ENCODE measurements at places on chromosomes 5 and 9.
A peak's percentile ranks its signal among the peaks of the same experiment; 100 is the strongest.

DNA sequence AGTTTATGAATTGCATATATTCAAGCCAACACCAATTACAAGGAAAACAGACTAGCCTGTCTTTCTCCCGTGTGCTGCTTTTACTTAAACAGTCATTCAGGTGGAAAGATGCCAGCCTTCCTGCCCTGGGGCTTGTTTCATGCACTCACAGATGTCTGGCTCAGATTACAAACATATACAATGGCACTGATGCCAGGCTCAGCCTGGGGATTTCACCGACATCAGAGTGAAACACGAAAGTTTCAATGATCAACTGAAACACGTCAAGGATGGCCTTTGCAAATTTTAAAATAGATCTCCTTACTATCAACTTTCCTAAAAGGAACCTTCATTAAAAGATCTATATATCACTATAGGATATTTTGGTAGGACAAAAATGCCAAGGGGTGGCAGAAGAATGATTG, 1576.5 kb downstream of the EFNA5 start:
- peak; percentile 11 for DNase-seq

DNA sequence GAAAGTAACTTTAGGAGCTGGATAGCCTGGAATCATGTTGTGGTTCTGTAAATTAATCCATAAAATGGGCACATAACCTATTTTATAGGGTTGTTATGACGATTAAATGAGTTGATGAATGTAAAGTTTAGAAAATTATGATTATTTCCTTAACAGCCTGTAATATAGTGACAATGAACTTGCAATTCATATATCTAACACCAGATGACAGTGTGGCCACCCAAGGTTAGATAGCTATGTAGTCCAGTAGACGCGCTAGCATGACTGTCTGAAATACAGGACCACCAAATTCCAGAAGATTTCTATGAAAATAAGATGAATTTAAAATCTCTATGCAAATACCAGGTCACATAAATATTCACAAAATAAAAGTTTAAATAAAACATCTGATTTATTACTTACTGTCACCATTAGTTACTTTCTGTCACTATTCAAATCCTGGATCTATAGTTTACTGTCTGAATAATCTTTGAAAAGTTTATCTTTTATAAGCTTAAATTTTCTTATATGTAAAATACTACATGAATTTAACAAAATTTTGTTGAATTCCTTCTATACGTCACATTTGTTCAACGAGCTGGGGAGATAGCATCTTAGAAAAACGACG, 26.1 kb upstream of the MACIR start:
- DNase-seq = no peak

DNA sequence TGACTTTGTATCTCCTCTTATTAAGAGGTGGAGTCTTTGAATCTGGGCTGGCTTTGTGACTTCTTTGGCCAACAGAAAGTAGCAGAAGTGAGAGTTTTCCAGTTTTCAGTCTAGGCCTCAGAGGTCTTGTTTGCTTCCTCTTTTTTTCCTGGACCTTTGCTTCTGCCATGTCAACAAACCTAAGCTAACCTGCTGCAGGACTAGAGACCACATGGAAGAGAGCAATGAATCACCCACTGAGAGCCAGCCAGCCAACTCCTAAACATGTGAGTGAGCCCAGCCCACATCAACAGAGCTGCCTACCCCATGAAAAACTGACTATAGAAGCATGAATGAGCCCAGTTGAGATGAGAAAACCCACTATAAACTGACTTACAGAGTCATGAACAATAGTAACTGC, 29.9 kb downstream of the MRPL22 start:
- DNase-seq = no peak

DNA sequence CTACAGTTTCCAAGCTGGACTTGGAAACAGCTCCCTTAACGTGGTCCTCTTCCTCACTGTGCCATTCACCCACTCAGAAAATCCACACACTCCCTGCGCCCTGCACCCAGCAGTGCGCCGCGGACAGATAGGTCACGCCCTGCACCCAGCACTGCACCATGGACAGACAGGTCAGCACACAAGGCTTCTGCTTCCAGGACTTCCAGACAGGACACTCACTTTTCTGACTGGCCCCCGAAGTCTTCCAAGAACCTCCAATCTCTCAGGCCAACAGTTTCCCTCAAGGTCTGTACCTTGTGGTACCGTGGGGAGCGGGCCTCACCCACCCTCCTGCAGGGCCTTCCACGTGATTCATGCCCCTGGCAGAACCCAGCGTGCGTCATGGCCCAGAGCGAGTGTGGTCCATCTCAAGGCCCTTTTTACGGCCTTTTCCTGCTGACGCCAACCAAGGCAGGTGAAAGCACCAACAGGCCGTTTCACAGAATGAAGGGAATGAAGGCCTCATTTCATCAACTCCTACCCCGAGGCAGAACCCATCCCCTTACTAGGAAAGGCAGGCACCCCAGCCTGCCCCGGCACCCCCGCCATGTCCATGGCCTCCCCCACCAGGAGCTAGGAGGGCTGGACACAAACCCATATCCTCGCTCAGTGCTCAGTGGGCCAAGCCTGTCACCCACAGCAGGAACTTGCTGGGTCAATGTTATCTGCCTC, 17.3 kb downstream of the VAV2 start:
- DNase-seq = no peak

DNA sequence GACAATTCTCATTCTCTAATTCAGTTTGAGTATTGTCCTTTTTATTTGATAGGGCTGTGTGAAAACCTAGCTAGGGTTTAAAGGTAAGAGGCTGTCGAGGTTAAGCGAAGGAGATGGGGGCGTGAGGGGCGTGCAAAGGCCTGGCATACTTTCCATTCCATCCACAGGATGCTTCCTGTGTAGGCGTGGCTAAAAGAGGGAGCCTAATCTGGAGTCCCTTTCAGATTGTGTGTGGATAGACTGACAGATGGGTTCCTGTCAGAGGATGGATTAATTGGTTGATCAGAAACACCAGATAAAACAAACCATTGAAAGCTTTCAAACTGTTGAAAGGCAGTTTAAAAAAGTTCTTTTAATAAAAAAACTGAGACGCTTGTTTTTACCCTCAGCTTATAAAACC, 1.1 kb upstream of the ELL2 start:
- DNase-seq = no peak

DNA sequence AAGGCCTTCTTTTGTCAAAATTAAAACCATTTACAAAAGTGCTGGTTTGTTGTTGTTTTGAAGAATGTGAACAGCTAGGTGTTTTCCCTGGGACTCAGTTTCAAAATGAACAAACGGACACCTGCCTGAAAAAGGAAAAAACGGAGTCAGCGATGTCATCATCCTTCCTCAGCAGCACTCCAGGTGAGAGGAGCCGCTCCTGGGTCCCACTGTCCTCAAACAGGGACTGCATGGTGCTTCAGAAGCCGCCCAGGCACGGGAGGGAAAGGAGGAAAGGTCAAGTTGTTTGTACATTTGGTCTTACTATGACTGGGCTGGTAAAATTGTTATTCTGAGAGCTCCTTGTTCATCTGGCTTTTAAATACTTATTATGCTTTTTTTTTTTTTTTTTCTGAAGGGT, 69.0 kb upstream of the ZSWIM6 start:
- DNase-seq = no peak

DNA sequence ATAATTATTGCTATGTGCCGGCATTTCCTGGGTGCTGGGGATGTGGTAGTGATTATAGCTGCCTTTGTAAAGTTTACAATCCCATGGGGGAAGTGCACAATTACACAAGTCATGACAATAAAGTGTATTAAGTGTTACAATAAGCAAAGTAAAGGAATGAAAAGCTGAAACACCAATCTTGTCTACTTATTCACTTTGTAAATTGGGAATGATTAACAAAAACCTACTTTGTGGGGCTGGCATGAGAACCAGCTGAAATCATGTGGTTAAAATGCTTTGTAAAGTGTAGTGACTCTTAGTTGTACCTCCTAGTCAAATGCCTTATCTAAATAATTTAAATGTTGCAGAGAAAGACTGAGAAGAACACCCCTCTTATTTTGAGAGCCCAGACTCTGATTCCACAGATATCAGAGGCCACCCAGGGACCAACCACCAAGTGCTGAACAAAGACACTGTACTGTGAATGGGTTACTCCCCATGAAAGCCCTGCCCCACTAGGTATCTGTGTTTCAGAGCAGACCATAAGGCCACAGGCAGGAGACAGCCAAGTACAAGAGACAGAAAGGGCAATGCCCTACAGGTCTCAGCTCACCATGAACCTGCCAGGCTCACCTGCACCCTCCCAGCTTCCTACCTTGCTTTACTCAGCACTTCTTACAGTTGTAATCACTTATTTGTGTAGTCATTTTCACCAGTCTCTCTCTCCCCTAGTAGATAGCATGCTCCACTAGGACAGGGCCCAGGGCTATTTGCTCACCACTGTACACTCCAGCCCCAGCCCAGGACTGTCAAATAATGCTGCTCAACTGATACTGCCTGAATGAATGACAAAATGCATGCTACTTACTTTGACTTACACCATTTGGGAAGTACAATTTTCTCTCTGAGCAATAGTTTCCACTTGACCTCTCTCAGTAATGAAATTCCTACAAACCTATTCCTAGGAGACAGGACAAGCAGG, 101.6 kb upstream of the APC start:
- no peak for DNase-seq

GRCh38 chr9:110950041-110950645, 88.1 kb downstream of the LPAR1 start:
- no peak for DNase-seq

- DNase-seq = no peak
Observed at GRCh38 chr9:129571298-129572051, 49.4 kb downstream of the C9orf50 start.

GRCh38 chr5:54309691-54310432, 511 bp downstream of the ARL15 start:
- DNase-seq = no peak

GRCh38 chr9:111895996-111896941, at the start of gene UGCG:
Gene UGCG (plus strand): TSS chr9:111896814. CDS start chr9:111897216, 402 bp downstream.
- no peak for DNase-seq

- no peak for DNase-seq
Observed at GRCh38 chr5:108093186-108093585, 288.7 kb downstream of the FBXL17 start.

- DNase-seq = no peak
Observed at GRCh38 chr5:138538943-138539627, 4.0 kb downstream of the ETF1 start.

DNA sequence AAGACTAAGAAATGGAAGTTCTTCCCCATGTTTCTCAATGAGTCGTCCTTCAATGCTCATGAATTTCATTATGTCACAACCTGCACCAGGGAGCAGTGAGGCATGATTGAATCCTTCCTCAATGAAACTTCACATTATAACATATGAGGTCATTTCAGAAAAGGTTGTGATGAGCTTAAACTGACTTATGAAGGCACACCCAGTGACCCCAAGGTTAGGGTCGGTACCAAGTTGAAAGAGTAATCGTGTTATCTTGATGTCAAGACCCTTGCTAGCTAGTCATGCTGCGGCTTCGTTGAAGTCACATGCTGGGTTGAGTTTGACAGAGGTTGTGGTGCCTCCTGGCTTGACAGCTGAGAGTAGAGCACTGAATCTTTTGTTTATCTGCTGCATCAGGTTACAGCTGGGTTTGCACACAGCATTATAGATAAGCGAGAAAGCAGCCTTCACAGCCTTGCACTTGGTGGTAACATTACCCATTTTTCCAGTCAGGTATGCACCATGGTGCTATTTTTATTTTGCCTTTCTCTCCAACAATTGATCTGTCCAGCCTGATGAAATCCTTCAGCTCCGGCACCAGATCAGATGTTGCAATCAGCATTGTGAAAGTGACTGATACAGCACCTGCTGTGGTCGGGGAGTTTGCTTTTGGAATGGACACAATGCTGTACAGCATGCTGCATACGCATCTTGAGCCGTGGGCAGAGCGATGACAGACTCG, 133.2 kb downstream of the ERCC6L2 start:
- DNase-seq = no peak
